ENCODE measurements at places on chromosomes 3 and 15. TPM values are rescaled to one million over a fixed set of nuclear protein-coding genes. Genes with fewer than 3 reads are reported as not detected.
A peak's percentile ranks its signal among the peaks of the same experiment; 100 is the strongest.

GRCh38 chr15:78216276-78217104, 17.9 kb downstream of the ACSBG1 start:
- peak; percentile 92 for DNase-seq

- DNase-seq = no peak
Measured at GRCh38 chr3:123636431-123636841, 51.6 kb upstream of the HACD2 start.

DNA sequence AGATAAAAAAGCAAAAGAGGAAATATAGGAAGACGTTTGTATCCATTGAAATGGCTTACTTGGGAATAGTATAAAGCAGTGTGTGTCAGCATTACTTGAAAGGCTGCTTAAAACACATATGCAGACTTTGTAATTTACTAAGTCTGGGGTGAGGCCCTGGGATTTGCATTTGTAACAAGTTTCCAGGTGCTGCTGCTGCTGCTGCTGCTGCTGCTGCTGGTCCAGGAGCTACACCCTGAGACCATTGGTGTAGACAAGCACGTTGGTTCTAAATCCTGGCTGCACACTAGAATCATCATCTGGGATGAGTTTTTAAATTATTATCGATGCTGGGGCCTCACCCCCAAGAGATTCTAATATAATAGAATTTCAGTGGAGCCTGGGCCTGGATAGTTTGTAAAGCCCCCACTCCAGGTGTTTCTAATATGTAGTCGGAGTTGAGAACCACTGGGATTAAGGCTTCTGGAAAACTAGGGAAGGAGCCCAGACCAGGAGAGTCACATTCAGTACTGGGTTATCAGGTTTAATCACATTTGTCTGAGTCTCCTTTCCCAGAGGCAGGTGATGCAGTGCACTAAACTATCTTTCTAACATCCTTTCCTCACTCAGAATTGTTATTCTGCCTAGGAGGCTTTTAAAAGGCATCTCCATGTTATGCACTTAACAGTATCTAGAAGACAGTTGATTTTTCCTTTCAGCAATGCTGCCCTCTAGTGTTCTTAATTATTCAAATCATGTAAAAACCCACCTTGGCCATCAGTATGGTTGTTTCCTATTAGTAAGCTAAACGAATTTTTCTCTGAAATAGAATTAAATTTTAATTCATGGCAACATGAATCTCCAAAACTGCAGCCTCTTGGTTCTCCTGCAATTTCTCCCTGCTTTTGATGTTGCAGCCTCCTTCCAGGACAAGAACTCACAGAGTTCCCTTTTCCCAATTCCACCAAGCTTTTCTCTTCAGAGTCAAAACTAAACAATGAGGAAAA, 45.4 kb downstream of the SSR3 start:
- peak; percentile 64 for DNase-seq

DNA sequence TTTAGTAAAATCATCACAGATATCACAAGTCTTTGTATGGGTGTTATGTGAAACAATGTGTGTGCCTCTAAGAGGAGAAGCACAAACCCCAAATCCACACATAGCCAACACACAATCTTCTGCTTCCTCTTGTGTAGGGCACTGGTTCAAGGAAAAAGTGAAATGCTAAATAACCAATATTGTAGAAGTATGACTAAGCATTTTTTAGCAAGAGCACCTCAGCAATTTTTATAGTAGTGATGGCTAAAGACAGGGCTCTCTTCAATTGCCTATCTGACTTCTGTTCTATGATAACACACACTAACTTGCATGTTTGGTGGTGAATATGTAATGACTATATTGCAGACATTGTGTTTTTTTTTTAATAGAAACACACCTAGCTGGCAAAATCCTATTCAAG, 997.9 kb upstream of the ALCAM start:
- no peak for DNase-seq

- no peak for DNase-seq
Measured at GRCh38 chr3:2898591-2899353, 211.4 kb downstream of the IL5RA start.

The ZIC1 gene
- 12.2 TPM for total RNA-seq

The SPATA12 gene
- not detected for total RNA-seq

- DNase-seq = no peak
Measured at GRCh38 chr3:16494814-16495431, 18.6 kb downstream of the RFTN1 start.

DNA sequence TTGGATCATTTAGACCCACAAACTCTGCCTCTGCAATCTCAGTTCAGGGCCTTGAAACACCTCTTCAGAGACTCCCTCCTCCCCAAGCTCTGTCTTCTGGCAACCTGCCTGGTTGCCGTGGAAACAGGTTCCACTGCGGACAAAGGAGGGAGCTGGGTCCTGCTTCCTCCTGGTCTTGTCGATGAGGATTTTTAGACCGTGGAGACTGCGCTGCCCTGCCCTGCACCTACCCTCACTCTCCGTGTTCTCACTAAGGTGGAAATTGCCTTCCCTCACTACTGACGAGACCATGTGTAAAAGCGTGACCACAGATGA, at the start of gene RTP1:
Gene RTP1, plus strand, starts transcription at position 152 of the 315 bp plus-strand sequence. Its CDS starts 30 bp downstream, at position 182.
- DNase-seq = no peak

DNA sequence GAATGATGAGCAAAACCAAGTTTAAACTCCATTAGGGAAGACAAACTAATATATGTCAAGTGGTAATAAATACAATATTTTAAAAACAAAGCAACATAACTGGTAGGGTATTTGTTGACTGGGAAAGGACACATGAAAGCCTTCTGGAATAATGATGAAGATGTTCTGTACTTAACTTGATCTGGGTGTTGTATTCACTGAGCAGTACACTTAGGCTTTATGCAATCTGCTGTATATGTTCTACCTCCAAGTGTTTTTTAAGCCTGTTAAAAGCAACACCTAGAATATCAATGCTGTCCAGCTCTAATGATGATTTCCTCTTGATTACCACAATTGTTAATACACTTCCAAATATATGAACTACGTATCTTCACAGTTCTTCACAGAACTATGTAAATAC, 46.6 kb downstream of the GSK3B start:
- DNase-seq = no peak

DNA sequence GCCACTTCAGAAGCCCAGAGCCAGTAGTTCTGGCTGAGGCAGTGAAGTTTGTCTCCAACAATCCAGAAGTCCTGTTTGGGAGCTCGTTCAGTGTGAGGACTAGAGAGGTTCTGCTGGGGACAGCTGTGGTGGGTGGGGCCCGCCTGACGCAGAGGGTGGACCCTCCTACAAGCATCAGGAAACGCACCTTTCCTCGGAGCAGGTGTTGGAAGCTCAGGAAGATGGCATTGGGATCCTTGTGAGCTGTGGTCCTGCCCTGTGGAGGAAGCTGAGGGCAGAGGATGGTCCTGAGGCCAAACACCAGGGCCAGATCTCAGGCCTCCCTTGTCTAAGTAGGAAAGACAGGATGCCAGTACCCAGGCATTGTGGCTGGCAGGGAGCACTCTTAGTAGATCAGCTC, 5.1 kb downstream of the THPO start:
- no peak for DNase-seq
